ENCODE measurements at places on chromosomes 7 and 10. TPM values are rescaled to one million over a fixed set of nuclear protein-coding genes. Genes with fewer than 3 reads are reported as not detected.
A peak's percentile ranks its signal among the peaks of the same experiment; 100 is the strongest.

GRCh38 chr10:11757821-11758463 lies 15.8 kb downstream of the ECHDC3 start:
- peak; percentile 94 for DNase-seq

GRCh38 chr10:44857363-44858016 lies 53.6 kb upstream of the TMEM72 start:
- DNase-seq: no peak

DNA sequence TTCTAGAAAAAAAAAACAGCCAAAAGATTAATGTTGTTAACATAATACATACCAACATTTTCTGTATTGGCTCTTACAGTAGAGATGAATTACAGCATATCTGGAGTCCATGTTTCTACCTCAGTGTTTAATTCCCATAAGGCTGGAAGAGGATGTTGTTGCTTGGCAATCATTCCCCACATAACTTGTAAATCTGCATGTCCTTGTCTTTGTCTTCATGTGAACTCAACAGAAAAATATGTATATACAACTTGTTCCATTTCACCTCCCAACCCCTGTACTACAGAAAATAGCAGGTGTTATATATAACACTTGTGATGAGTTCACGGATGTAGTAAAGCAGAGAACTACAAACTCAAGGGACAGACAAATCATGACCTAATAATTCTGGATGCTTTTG lies 160.9 kb upstream of the SEMA3C start:
- no peak for DNase-seq

The NXPH1 gene
- total RNA-seq: not detected

- no peak for DNase-seq
Observed at GRCh38 chr7:50790381-50790780, 7.7 kb upstream of the GRB10 start.

DNA sequence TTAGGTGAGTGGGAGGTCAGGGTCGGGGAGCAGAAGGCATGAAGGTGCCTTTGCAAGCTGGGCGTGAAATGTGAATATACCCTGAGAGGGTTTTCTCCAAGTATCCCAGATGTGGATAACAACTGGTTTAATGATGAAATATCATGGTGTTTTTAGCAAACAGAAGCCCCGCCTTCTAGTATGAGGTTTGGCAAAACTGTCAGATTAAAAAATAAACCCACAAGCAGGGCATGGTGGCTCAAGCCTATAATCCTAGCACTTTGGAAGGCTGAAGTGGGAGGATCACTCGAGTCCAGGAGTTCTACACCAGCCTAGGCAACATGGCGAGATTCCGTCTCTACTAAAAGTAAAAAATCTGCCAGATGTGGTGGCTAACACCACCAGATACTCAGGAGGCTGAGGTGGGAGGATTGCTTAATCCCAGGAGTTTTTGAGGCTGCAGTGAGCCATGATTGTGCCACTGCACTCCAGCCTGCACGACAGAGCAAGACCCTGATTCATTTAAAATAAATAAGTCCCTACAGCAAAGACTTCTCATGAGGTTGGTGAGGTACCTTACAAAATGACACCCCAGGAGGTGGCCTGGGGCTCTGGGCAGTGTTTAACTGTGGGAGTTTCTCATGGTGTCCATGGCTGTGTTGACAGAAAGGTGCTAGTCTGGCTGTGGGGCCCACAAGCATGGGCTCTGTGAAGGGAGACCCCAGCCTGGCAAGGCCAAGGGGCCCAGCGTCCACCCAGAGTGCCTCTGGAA lies 6.7 kb upstream of the PWWP2B start:
- no peak for DNase-seq

The SLC16A9 gene
- total RNA-seq: 7.2 TPM

DNA sequence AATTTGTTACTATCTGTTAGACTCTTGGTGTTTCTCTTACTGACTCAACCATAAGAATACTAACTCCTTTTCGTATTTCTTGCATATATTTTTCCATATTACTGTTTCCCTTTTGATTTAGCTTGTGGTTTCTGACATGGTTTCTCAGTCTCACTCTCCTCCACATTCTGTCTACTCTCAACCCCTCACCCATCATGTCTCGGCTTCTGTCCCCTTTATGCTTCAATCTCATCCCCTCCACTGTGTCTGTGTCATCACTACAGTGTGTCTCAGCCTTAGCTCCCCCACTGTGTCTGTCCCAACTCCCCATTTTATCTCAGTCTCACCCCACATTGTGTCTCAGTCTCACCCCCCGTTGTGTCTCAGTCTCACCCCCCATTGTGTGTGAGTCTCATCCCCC lies 126.9 kb downstream of the VIPR2 start:
- DNase-seq: no peak

The EBF3 gene
- total RNA-seq: 2.8 TPM

DNA sequence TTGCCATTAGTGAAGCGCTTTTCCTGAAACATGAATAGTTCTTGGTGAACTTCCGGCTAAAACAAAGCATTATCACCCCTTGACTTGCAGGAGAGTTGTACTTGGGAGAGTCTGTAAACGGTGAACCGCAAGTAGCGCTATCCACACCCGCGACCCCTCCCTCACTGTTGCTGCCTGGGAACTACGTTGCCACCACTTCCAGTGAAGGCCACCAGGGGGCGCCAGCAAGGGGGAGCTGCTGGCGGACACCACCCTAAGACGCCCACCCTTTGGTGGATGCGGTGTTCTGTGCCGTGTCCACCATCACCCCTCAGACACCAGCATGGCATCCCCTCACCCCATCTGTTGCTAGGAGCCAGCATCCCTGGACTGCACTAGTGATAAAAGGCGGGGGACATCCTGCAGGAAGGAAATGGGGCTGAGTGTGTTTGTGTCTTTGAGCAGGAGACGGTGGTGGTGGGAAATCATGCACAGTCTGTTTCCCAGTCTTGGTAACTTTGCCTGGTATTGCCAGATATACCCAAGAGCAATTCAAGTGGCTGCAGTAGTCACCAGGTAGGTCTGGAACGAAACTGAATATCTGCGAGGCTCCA lies 298.2 kb downstream of the FRMD4A start:
- DNase-seq: peak; percentile 37

The C10orf143 gene
- 4.2 TPM for total RNA-seq

DNA sequence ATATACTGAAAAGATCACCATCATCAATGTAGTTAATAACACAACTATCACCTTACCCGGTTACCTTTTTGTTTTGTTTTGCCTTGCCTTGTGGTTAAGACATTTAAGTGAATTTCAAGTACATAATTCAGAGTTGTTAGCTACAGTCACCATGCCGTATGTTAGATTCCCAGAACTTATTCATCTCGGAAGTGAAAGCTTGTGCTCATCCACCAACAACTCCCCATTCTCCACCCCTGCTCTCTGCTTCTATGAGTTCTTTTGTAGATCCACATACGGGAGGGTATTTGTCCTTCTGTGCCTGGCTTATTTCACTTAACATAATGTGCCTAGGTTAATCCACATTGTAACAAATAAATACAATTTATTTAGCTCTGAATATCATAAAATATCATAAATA lies 182.8 kb upstream of the ADARB2 start:
- DNase-seq: no peak

- DNase-seq: peak; percentile 58
Observed at GRCh38 chr10:101217450-101218281, 11.6 kb downstream of the LBX1 start.

- no peak for DNase-seq
Observed at GRCh38 chr7:95446618-95447017, 11.8 kb upstream of the PON2 start.

DNA sequence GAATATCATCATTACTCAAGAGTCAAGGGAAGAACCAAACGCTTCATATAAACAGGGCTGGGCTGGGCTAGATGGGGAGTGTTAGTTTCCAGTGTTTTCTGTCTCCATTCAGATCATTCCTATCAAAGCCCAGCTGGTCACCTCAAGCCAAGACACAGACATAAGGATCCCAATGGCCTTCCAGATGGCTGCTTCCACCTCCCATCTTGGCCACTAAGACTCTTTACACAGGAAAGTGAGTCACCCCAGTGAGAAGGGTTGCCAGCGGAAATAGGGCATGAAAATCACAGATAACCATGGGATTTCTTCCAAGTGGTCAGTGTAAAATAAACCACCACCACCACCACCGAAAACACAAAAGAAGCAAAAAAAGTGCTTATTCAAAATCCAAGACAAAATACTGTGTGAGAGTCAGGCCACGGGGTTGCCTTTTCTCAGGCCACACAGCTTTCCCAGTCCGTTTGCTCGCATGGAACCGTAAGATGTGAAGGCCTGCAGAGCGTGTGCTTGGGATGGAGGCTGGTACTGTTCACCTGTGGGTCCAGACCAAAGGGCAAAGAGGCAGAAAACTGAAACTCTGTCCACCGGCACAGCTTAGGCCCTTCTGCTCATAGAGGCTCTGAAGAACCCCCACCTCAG lies 5.6 kb downstream of the PRSS2 start:
- DNase-seq: no peak

DNA sequence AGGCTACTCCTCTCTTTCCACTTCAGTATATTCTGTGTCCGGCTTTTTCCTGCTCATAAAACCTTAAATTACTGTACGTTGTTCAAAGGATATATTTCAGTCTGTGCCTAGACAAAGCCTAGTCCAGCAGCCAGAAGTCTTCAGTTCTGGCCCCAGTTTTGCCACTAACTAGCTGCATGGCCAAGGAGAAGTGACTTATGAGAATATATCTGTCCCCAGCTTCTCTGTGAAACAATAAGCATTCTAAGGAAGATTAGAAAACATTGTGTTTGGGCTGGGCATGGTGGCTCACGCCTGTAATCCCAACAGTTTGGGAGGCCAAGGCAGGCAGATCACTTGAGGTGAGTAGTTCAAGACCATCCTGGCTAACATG lies 105.0 kb upstream of the HDAC9 start:
- DNase-seq: no peak

The TAS2R3 gene
- total RNA-seq: 1.8 TPM

The FXYD4 gene
- not detected for total RNA-seq

DNA sequence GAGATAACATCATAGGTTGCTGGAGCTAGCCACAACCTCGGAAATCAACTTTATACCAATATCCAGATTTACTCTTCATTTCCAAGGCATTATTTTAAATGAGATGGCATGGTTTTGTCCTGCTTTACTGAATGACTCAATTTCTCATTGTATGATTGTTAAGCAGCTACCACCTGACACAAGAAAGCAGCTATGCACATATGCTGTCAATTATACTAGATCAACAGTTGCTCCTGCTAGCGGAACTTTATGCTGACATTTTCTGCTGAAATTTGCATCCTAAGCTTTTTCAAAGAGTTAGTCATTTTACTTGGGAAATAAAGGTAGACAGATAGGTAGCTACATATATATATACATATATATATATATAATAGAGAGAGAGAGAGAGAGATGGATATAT lies 8.9 kb upstream of the CH25H start:
- DNase-seq: no peak

DNA sequence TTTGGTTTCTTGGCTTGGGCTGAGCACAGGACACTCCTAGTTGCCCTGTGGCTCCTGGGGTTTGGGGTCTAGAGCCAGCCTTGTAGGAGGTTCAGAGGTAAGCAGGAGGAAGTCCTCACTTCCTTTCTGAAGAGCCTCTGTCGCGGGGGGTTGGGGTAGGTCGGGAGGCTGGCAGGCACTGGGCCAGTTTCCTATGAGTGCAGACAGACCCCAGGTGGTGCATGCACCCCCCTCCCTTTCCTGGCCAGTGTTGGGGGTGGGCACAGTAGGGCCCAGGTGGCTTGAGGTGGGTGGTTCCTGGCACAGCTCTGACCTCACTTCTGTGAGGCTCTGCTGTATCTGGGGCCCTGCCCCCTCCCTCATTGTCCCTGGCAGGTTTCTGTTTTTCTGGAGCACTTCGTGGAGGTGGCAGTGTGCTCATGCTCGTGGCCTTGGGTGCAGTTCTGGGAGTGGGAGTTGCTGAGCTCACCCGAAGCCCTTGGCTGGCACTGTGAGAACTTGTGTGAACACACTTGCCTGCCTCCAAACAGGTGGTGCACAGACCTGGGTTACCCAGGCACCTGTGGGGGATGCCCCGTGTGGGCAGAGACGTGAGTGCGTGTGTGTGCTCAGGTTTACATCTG lies 1.8 kb downstream of the PALD1 start:
- no peak for DNase-seq

GRCh38 chr10:32266979-32267378 lies 80.0 kb downstream of the EPC1 start:
- no peak for DNase-seq

DNA sequence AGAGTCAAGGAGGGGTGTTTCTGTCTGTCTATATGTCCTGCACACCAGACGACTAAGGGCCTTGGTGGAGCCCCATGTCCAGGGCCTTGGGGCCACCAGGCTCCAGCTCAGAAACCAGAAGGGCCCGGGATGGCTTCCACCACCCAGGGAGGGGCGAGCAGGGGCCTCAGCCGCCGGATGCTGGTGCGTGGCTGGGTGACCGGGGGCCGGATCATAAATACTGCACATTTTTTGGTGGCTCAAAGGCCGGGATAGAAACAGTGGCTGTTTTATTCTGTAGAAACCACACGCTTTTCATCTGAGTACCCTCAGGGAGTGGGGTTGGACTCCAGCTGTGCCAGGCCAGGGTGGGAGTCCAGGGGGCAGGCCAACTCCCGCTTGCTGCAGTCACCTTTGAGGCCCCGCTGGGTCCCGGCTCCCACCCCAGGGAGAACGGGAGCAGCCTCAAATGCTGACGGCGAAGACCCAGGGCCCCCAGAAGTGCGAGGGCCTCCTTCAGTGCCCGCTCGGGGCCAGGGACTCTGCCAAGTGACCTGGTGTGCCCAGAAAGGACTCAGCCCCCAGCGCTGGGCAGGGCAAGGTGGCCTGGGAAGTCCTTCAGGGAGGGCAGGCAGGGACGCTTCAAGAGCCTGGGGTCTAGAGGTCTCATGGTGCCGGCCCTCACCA lies 28.2 kb downstream of the PDGFA start:
- DNase-seq: no peak

- no peak for DNase-seq
Observed at GRCh38 chr7:140621401-140622021, 19.1 kb downstream of the DENND2A start.

The TMEM26 gene
- 0.75 TPM for total RNA-seq

- DNase-seq: no peak
Observed at GRCh38 chr7:17682586-17682985, 257.7 kb downstream of the SNX13 start.

The GIMAP6 gene
- total RNA-seq: 14.9 TPM

DNA sequence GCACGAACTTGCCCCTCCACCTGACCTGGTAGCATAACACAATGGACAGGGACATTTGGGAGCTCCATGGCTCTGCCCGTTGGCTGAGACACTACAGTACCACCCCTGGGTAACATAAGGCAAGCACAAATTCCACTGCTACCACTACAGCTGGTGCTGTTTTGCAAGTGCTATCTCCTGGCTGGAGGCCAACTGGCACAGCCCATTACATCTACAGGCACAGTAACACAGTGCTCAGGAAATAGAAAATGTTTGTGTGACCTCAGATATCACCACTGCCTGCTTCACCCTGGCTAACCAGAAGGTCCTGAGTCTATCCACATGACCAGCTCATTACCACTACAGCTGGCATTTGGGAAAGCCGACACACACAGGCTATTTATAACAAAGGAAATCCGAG lies 631.1 kb upstream of the MBL2 start:
- peak; percentile 54 for DNase-seq

- no peak for DNase-seq
Observed at GRCh38 chr10:132587175-132587574, 49.6 kb downstream of the INPP5A start.

The TAS2R4 gene
- 1.1 TPM for total RNA-seq
